ENCODE measurements at places on chromosomes 12 and 14.

DNA sequence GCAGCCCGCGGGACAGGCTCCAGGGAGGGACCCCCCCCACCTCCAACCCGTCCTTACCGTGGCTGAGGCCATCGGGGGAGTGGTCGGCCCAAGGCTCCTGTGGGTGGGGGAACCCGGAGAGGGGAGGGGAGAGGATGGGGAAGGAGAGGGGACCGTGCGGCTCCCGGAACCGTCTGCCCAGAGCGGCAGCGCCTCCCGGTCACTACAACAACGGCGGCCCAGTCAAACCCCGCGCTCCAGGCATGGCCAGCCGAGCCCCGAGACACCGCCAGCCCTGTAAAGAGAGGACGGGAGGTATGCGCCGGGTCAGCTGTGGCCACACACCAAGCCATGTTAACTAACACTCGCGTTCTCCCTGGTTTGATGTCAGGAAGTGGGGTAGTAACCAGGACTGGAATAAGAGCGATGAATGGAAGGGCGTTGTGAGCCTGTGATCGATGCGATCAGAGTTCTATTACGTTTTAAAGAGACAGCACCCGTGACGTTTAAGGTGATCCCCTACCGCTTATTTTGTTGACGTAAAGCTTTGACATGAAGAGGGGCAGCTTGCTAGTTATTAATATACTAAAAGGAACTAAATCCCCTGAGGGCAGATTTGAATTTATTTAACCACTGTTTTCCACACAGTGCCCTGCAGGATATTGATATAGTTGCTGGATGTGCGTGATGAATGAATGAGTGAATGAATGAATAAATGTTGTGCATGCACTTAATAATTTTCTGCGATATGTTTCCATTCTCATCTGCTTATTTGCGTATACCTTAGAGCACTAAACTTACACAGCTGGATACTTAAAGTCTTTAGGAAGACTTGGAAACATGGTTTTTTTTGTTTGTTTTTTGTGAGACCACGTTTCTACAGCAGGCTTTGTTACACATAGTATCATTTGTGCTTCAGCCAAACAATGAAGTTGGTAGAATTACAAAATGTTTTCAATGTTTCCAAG lies at the start of gene POC1B:
POC1B (minus strand) TSS at position 224 of the 947 bp plus-strand sequence; CDS start at position 72, 152 bp downstream.
- DNase-seq = peak; percentile 91

- DNase-seq = no peak
Observed at GRCh38 chr14:31410048-31410650, 10.2 kb downstream of the HEATR5A start.

DNA sequence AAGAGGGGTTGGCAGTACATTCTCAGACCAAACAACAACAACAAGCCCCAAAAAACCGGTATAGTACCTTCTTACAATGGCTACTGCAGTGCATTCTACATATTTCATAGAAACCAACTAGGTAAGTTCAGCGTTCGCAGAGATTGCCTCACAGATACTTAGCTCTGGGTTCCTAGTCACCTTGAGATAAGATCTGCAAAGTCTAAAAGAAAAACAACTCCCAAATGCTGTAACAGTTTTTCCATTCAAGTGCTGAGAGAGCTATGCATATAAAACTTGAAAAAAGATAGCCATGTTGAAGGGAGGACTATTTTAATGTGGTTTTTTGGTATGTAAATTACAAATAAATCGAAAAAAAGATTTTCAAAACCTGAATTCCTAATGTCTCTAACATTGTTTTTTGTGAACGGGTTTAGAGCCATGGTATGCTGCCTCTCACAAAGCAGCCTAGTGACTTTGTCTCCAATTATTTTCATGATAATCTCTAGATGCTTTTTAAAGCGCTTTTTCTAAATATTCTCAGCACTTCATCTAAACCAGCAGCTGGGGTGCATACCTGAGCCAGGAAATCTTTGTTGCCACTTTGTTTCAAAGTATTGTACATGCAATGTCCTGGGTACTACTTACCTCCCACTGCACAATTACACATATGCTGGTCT lies 56.6 kb upstream of the CRACR2A start:
- no peak for DNase-seq

DNA sequence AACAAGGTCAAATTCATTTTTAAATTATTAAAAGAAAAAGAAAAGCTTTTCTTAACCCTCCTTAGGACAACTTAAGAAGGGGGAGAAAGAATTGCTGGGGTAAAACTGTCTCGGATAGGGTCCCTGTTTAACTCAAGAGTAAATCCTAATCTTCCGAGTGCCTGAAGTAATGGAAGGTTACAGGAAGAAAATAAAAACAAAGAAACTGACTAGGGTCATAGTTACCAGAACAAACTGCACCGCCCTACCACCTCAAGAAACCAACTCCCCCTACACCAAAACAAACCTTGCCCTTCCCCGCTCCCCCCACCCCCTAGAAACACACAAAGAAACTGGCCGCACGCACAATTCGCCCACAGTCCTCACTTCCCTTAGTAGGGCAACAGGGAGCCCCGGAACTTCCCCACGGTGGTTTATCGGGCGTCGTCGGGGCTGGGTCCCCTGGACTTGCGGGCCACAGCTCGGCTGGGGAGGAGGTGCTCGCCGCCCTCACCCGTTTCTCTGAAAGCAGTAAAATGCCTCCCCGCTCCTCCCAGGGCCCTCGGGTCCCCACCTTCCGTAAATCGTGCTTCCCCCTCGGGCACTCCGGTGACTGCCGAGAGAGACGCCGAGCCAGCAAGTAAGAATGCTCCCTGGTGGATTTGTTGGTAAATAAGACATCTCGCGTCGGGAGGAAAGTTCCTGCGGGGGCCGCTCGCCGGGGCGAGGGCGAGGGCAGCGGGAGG lies 2.4 kb downstream of the SINHCAF start:
- DNase-seq = no peak

DNA sequence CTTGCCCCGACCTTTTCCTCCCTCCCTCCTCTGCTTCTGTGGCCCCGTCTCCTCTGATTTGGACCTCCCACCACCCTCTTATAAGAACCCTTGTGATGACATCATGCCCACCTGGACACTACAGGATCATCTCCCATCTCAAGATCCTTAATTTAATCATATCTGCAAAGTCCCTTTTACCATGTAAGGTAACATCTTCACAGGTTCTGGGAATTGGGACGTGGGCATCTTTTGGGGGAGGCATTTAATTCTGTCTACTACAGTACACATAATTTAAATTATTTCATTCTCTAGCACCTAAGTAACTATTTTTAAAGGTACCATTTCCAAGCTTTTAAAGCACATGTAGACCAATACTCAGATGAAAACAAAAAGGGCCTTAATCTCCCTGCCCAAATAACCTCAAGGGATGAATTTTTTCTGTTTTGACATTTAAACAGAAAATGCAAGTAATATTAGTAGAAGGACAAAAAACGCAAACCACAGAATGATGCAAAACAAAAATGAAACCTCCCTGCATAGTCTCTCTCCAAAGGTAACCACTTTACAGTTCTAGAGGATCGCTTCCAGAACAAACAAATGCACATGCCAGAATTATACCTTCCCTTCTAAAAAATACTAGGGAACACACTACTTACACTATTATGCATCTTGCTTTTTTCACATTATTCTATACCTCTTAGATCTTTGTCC lies 222.1 kb downstream of the AACS start:
- DNase-seq = no peak

GRCh38 chr12:41634091-41634490 lies 446.0 kb downstream of the PDZRN4 start:
- no peak for DNase-seq

DNA sequence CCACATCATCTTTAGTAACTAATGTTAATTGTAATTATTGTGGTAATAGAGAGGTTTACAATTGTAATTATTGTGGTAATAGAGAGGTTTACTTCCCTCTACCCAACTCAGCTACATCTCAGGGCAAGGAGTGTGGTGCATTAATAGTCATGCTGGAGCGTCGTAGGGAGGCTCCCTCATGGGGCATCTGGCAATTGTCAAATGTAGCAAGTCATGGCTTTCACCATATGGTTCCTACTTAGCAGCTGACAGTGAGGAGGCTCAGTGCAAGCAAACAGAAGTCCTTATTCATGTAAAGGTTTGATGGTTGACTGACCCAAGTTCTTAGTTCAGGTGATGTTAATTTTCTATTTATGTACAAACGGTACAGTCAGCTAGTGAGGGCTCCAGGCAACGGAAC lies 1012.0 kb downstream of the FLRT2 start:
- DNase-seq = no peak

GRCh38 chr12:45326358-45326975 lies 110.6 kb downstream of the ANO6 start:
- no peak for DNase-seq

Data from NCI-H748 treated with DMSO at 0.1 percent for 48 hours (cell line).